Fibroblast of upper back skin (primary cell): ENCODE measurements at places on chromosomes 2 and 18.

DNA sequence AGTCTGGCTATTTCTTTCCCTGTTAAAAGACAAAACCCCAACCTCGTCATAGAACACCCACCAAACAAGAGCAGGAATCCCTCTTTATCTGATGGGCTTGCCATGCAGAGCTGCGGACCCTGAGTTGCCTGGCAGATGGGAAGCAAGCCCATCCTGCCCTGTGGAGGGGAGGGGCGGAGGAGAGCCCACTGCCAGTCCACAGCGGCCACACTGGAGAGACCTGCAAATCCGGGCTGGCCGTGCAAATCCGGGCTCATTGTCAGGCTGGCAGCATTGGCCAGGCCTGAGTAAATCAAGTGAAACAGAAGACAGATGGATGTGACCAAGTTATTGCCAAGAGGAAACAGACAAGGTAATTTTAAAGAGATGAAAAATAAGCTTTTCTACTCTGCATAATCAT lies 22.0 kb downstream of the MYL12B start:
- no peak for DNase-seq

GRCh38 chr2:99852956-99853355 lies 289.4 kb downstream of the AFF3 start:
- no peak for DNase-seq

DNA sequence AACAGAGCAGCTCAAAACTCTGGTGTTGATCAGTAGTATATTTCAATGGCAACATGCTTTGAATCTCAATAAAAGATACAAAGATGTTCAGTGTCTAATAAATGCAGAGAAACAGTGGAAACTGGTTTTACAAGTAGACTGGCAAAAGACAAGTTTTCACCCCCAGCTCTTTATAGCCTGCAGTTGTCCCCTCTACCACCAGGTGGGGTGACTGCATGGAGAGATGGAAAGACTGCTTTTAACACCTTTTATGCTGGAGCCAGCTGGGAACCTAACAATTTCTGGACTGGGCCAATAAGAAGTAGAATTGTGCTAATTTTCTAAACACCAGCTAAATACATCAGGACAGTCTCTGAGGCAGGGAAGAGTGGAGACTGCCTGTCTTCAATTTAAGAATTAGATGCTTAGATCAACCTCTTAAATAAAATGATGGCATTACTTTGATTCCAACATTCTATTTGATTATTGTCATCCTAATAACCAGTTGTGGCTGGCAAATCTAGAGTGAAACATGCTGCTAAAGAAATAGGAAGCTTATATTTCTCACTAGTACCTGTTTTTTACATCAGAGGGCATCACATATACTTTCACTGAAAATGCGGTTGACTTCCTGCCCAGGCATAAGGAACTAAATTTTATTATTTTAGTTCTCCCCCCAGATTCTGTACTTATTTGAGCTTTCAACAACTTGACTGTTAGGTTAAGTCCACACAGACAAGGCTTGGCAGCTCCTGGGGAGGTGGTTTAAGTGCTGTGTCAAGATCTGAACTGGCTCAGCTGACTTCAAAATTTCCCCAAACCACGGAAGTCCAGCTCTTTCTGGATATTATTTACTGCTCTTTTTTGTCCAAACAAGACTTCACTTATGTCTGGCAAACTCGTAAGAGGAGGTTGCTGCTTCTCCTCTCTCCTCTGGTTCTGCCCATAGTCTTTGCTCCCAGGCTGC lies 140.5 kb downstream of the TPGS2 start:
- peak; percentile 68 for DNase-seq

- no peak for DNase-seq
Observed at GRCh38 chr2:85175369-85176299, 42.4 kb downstream of the TCF7L1 start.

- no peak for DNase-seq
Observed at GRCh38 chr2:169806586-169806985, 7.9 kb downstream of the SSB start.

DNA sequence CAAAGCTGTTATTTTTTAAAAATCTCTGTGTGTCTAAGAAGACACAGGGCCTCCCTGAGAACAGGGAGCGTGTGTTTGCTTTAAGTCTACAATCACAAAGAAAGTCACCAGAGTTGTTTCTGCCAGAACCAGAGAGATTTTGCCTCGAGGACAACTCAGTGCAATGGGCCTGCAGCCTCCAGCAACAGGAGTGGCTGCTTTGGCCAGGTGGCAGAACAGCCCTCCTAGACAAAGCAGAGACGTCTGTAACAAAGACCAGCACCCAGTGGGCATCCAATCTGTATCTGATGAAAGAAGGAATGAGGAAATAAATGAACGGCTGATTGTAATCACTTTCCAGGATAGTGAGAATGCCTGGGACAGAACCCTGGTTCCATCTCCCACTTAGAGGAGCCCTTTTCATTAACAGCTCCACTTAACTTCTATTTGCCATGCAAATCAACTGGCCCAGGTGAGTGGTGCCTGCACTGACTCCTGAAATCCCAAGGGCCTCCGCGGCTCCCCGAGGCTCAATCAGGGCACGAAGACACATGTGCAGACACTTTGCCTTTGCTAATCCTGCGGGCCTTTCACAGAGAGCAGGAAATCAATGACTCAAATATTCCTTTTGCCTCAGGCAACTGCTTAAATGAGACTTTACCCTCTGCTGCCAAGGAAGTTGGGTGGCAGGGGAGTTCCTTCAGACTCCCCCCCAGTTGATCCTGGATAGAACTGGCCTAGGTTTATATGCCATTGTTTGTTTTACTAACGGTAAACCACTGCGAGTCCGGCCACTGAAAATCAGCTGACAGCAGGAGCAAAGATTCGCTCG lies 146.5 kb downstream of the CABLES1 start:
- DNase-seq = peak; percentile 35

DNA sequence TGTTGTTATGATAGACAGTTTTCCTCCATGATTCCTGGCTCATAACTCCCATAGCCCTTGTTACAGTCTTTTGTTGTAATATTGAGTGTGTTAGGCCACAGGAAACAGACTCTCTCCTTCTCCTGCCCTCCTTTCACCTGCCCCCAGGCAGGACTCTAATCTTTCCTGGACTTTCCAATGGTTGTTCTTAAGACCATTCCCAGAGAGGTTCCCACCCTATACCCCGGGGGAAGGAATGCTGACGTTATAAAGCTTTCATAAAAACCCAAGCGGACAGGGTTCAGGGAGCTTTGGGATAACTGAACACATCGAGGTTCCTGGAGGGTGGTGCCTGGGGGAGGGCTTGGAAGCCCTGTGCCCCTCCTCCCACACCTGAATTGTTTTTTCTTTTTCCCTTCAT lies 2.8 kb upstream of the EFR3B start:
- no peak for DNase-seq

DNA sequence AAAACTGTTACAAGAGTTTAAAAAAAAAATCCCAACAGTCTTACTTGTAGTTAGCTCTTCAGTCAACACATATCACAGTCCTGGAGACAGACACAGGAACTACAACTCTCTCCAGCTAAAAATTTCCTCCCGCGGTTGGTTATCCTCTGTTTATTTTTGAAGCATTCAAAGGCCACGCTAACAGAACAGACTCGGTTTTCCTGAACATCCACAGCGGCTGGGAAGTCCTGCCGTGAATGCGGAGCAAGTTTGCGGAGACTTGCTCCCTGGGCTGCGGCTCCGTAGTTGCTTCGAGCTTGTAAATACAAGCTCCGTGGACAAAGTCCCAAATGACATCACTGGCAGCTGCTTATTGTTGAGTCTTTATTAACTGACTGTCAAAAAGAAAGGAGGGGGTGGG lies at the start of gene NCKAP5:
NCKAP5 (minus strand) TSS at position 292 of the 400 bp plus-strand sequence. CDS start 50,937 bp downstream, outside the sequence.
- DNase-seq = peak; percentile 38

- no peak for DNase-seq
Observed at GRCh38 chr18:58592223-58593214, 36.4 kb downstream of the ALPK2 start.

GRCh38 chr2:232444409-232445148 lies 11.4 kb upstream of the ALPI start:
- peak; percentile 33 for DNase-seq

- DNase-seq = no peak
Observed at GRCh38 chr2:129794540-129794939, 184.9 kb upstream of the RAB6C start.

DNA sequence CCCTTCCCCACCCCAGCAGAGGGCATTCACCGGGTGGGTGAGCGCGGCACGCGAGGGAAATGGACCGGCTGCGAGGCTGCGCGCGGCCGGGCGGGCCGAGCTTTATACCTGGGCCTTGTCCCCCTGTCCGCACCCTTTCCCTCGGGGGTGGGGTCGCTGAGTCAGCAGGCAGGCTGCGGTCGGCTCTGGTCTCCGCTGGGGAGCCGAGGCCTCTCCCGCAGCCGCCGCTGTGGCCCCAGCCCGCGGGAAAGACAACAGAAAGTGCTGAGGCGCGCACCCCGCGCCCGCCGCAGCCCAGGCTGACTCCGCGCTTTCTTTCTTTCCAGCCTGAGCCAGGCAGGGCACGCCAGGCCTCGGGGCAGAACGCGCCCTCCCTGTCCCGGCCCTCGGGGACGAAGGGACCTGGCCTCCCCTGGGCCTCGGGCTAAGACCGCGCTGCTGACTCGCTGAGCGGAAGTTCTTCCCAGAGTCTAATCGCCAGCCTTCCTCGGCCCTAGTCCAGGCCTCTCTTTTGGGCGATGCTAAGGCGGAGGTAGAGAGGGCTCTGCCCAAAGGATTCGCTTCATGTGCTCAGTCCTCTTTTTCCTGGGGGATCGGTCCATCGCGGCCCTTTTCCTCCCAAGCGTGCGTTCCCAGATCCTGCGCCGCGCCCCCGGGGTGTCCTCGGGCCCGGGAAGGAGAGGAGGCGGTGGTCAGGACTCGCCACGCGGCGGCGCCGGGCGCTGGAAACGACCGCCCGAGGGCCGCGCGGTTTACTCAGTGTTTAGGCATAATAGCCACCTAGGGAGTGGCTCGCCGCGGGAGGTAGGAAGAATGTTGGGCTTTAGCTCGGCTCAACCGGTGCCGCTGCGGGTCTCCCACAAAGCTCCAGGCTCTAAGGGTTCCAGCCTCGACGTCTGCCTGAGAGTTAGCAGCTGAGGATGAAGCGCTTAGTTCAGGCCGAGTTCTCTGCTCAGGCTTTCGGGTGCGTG lies at the start of gene CRYBA2:
CRYBA2 (minus strand) TSS at position 78 of the 971 bp plus-strand sequence. CDS start 246 bp downstream, outside the sequence.
- no peak for DNase-seq

DNA sequence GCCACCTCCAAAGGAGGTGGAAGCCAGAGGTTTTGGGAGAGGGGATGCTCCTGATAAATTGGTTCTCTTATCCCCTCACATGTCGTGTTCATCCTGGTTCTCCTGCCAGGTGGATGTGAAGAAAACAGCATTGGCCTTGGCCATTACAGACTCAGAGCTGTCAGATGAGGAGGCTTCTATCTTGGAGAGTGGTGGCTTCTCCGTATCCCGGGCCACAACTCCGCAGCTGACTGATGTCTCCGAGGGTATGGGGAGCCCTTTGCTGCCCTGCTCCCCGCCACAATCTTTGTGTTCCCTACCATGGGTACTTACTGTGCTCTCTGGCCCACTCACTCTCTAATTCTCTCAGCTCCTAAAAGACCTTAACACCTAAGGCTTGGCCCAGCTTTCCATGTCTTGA lies 3.5 kb downstream of the RETREG2 start:
- no peak for DNase-seq

- no peak for DNase-seq
Observed at GRCh38 chr2:14872779-14873325, 240.3 kb downstream of the LRATD1 start.

DNA sequence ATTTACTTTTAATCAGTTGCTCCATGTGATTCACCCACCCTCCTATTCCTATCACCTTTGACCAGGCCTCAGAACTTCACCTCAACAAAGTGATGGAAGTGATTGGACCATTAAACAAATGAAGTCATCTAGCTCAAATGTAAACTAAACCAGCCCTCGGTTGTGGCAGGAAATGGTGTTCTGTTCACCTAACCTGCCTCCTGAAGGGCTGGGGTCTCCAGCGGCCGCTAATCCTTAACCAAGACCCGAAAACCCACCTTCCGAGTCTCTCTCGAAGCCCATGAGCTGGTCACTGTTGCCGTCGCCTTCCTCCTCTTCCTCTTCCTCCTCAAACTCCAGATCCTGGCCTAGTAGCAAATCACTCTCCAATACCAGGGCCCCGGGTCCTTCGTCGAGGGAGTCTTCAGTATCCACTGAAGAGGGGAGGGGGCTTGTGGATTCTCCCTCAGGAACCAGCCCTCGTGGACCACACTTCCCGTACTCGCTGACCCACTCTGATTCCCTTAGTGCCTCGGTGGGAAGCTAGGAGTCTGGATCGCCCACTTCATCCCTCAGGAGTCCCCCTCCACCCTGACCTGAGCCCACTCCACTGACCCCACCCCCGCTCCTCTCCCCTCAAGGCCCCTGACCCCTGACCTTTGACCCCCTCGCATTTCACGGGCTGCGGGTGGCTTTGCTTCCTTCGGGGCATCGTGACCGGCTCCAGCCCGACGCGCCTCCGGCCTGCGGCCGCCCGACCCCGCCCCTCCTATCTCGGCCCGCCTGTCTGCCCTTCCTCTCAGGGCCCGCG lies 503 bp downstream of the ZNF513 start:
- DNase-seq = peak; percentile 25

DNA sequence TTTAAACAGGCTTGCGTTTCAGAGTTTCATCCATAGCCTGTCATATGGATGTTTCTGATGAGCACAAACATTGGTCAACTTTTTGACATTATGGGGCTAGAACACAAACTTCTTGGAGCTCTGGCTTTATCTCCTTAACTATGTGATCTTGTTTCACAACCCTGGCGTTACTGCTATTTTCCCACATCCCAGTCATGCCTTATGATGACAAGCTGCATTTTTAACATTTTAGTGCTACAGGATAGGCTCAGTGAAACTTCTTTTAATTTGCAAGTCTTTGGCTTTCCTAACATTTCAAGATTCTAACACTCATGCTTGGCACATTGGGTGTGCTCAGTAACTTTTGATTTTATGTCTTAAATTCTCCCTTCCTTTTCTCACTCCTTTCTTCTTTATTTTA lies 21.0 kb upstream of the PDE1A start:
- peak; percentile 73 for DNase-seq

- no peak for DNase-seq
Observed at GRCh38 chr2:237715459-237715947, 83.1 kb upstream of the RBM44 start.

GRCh38 chr2:207459990-207460757 lies 69.6 kb upstream of the CREB1 start:
- no peak for DNase-seq

DNA sequence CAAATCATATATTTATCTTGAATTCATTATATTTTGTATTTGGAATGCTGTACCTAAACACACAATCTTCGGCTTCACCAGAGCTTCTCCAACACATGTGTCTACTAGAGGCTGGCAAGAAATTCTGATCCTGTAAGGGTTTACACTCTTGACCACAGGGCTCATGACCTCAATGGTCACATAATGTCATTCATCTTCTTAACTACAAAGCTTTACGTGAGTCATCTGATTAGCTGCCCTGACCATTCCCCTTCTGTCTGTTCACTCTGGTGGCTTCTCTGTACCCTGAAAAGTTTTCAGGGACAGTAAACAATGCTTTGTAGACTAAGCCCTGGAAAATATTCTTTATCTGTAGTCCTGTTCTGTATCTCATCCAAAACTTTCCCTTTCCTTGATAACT lies 423.9 kb downstream of the CMPK2 start:
- no peak for DNase-seq

DNA sequence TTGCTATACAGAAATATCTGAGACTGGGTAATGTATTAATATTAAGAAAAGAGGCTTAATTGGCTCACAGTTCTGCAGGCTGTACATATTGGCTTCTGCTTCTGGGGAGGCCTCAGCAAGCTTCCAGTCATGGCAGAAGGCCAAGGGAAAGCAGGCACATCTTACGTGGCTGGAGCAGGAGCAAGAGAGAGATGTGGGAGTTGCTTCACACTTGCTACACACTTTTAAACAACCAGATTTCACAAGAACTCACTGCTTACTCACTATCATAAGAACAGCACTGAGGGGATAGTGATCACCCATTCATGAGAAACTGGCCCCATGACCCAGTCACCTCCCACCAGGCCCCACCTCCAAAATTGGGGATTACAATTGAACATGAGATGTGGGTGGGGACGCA lies 50.6 kb downstream of the MAPRE2 start:
- no peak for DNase-seq
